HCEC 1CT (cell line): ENCODE measurements at places on chromosomes 3 and 15.

GRCh38 chr3:116153174-116153573, 292.1 kb downstream of the LSAMP start:
- DNase-seq: no peak

DNA sequence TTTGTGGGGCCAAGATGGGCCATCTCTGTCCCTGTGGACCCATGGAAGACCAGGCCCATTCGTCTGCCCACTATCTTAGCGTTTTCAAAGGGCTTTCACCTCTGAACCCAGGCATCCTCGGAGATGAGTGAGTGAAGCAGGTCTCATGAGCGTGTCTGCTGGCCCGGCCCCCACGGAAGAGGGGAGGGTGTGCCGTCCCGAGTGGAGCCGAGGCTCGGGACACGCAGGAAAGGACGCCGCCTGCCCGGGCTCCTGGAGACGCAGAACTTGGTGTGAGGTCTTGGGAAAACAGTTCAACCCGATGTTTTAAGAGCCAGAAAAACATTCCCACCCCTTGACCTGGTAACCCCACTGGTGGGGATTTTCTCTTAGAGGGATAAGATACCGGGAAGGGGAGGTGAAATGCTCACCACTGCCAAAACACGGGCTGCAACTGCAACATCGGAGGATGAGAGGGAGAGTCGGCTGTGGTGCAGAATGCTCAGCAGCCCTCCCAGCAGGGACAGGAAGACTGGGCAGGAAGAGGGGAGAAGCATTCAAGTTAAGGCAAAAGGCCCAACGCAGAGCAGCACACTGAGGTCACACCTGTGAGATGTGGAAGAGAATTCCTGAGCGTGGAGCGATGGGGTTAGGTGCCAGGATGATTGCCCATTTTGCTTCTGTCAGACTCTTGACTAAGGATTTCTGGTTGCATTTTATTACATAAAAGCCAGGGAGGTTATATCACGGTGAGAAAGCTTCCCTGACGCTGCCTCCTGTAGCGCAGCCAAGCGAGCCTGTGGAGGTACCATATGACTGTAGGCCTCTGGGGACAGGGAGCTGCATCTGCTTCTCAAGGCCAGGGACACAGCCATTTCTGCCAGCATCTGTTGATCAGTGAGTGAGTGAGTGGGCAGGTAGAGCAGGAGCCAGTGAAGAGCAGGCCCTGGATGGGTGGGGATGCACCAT, 14.1 kb upstream of the STAB1 start:
- DNase-seq: no peak

DNA sequence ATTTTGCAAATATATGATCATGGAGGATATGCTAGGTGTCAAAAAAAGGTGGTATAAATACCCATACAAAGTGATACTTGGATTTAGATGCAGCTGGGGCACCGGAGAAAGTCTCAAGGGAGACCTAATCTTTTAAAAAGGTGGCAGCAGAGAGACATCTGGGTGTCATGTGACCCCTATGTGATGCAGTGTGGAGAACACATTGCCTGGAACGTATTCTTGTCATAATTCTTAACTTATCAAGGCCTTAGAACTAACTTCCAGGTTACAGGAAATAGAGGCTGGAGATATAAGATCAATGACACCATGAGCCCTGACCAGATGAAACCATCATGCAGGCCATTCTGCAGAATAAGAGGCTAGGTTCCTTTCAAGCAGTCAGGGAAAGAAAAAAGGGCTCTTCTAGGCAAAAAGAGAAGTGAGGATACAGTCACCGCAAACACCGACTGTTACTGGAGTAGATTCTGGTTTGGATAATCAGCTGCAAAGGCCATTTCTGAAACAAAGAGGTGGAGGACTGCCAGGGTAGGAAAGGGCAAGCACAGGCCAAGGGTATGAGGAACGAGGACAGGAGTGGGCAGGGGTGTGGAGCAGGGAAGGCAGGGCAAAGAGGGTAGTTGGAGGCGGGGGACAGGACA, 100.6 kb downstream of the OXNAD1 start:
- no peak for DNase-seq

DNA sequence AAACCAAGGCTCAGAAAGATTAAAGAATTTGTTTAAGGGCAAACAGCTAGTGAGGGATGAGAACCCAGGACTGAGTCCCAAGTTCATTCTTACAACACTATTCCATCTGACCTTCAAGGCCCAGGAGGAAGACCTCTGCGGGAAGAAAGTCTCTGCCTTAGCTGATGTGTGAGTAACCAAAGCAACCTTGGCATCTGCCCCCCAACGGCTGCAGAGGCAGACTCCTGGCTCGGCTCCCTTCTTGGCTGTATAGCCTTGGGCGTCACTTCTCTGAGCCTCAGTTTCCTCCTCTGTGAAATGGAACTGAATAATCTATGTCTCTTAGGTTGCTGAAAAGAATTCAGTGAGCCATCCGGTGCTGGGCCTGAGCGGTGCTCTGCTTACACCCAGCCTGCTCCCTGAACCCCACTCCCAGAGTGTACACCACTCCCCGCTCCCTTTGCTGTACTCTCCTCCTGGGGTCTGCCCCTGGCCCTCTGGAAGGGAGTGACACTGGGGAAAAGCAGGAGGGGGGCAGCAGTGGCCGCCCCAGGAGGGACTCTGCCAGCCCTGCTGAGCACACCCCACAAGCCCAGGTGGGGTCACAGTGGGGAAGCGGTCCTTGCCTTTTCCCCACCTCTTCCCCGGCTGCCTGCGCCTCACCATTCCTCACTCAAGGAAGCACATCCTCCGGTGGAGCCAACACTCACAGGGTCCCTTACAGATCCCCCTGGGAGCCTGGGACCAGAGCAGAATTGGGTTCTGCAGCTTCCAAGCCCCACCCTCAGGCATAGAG, 97.3 kb downstream of the IQSEC1 start:
- no peak for DNase-seq

DNA sequence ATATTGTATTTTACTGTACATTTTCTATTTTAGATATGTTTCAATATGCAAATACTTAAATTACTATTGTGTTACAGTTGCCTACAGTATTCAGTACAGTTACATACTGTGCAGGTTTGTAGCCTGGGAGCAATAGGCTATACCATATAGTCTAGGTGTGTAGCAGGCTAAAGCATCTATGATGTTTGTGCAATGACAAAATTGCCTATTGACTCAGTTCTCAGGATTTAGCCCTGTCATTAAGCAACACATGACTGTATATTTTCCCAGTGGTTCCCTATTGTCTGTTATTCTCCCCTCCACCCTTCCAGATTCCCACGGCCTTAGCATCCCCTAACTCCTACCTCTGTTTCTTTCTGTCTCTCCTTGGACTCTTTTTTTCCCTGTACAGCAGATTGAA, 10.7 kb downstream of the MOBP start:
- no peak for DNase-seq

GRCh38 chr15:91890614-91891013, 37.1 kb downstream of the SLCO3A1 start:
- DNase-seq: peak; percentile 43
